ENCODE measurements at places on chromosomes 6 and 20.

DNA sequence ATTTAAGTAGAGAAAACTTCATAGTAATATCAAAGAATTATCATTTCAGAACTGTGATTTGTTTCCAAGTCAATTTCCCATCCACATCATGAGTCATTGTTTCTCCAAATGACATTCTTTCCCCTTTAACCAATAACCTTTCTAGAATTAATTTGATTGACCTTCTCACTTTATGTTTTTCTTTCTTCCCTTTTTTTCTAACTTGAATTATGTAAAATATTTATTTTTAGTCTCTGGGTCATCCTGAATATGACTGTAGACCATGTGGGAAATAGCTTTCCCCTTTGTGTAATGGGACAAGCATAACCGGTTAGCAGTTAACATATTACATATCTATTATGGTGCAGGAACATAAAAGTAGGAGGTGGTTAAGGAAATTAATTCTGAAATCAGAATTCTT lies 291.1 kb downstream of the GJA1 start:
- DNase-seq = no peak

- DNase-seq = no peak
These were observed 174.2 kb downstream of the ANKRD60 start for GRCh38 chr20:58054082-58054779.

DNA sequence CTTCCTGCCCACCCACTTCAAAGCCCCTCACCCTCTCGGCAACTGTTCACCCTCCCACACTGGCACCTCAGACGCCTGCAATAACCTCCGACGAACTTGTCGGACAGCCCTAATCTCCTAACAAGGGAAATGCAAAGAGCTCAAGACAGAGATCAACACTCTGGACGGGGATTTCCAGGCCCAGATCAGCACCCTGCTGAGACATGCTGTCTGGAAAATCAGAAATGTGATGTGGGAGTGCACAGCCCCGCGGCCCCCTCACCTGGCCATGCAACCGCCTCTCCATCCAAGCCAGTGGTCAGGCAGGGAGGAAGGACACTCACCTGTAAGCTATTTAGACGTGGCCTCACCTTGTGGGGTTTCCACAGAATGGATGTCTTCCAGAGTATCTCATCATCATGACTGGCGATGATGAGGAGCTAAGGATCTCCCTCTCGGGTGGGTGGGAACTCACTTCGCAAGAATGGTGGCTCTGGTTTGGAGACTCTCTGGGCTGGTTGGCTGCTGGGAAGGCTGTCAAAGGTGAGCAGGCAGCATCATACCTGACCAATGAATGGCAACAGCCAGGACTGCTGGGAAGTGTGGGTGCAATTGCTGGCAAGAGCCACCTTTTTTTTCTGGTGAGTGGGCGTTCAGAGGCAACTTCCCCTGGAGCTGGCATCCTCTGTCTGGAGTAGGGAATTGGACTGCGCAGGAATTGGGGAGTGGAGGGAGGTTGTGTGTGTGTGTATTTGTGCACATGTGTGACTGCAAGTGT lies 28.1 kb upstream of the ADTRP start:
- no peak for DNase-seq

GRCh38 chr6:43775535-43775885 lies 5.5 kb downstream of the VEGFA start:
- DNase-seq = no peak

- no peak for DNase-seq
These were observed 25.7 kb downstream of the ARMC2 start for GRCh38 chr6:108873971-108874370.

DNA sequence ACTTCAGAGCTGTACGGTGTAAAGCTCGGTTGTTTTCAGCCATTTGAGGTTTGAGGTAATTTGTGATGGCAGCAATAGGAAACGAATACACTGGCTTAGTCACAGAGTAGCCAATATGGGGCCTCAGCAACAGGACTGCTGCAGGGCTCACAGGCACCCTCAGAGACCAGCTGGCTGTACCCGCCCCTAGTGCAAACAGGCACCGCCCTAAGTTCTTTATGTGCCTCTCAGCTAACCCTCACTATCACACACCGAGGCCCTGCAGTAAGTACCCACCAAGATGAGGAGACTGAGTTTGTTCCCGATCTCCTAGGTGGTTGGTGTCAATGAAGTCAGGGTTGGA lies 11.2 kb upstream of the SERPINB9 start:
- no peak for DNase-seq

- DNase-seq = no peak
These were observed 11.2 kb downstream of the SLC22A1 start for GRCh38 chr6:160132776-160133338.

DNA sequence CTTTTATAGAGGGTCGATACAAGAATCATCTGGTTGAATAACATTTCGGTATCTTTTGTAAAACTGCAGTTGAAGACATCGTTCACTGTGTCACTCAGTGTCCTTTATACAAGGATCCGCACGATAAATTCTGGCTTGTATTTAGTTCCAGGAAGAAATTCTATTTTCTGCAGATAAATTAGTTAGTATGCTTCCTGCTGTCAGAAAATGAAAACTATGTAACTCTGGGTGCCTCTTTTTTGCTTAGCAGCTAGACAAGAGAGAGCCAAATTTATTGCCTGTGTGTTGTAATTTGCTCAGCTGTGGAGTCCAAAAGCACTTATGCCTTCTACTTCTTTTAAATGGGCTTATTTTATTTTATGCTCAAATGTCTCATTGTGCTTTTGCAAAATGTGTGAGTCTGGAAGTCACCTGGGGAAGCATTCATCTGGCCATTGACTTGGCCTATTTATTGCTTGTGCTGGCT lies 56.5 kb upstream of the KCNK16 start:
- DNase-seq = no peak

DNA sequence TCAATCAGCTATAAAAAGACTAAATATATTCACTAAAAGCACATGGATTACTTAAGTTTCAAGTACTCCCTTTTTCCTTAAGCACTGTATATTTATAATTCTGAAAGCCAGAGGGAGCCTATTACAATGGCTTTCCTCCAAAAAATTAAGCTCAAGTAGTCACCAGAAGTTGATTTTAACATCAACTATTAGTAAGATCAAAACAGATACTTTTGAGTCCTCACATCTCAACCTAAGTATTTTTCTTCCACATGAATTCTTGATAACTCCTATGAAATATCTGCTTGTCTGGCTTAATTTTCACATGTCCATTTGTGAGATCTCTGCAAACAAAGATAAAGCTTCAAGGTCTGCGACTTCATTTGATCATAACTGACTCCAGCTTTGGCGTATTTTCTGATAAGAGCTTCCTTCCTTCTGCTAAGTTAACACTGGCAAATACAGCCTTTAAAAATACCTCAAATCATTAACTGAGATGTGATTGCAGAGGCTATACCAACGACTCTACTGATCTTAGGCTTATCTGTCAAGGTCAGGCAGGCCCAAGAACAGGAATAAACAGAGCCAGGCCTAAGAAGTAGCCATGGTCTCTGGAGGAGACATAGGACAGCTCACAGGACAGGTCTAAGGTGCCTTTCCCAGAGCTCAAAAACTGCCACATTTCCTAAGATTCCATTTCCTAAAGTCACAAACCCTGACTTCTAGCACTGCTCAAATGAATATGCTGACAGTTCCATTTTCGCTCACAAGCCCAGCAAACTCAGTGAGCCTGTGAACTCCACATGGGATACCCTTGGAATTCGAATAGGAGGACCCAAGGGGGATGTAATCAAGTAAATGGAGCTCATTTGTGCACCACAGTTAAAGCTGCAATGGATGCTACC lies 10.0 kb downstream of the SNX5 start:
- DNase-seq = no peak

- no peak for DNase-seq
These were observed 199.1 kb upstream of the BTBD3 start for GRCh38 chr20:11718474-11719094.

DNA sequence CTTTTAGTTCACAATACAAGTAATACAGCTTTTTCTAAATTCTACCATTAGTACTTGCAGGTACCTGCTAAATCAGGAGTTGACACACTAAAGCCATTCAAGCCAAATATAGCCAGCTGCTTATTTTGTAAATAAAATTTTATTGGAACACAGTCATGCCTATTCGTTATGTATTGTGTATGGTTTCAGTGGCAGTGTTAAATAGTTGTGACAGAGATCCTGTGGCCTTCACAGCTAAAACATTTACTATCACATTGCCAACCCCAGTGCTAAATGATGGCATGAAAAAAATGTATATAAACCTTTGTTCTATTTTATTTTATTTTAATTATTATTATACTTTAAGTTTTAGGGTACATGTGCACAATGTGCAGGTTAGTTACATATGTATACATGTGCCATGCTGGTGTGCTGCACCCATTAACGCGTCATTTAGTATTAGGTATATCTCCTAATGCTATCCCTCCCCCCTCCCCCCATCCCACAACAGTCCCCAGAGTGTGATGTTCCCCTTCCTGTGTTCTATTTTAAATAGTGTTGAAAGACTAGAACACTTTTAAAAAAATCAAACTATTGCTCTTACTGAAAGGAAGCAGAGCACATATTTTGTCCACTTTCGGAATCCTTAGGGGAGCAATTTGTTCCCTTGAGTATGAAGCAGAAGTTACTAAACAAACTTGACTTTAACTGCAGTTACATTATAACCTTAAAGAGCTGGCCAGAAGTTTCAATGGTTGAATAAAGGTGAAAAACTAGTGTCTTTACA lies 115.7 kb downstream of the PRIM2 start:
- no peak for DNase-seq

DNA sequence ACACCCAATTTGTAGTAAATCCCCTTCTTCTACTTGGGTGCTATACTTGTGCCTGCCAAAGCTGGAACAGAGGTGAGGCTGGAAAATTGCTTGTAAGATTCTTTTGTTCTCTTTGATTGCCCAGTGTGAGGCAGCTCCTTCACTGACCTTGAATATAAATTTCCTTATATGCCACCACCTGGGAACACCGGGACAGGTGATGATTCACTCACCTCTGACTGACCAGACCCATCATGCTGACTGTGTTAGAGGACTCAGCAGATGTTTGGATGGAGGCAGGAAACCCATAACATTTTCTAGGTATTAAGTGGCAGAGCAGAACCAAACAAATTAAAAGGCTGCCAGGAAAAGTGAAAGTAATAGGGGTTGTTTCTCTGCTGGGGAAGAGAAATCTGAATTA lies 120.9 kb downstream of the GRM1 start:
- DNase-seq = no peak

Measured in T follicular helper cell (primary cell).